ENCODE measurements at places on chromosomes 7 and 10.

DNA sequence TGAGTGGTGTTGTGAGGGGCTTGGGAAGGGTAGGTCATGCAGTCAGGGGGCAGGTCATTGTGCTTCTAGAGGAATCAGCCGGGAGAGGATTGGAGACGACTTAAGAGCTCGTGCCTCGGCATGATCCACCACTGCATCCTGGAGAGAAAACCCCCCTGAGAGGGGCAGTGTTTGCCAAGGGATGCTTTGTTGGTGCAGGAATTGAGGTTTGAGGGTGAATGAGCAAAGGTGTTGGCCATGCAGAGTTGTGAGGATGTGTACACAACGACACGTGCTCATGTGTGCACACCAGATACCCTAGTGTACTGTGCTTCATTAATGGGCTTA is 85.6 kb upstream of the ANLN start:
- DNase-seq: no peak

GRCh38 chr7:28145931-28146330 is 34.7 kb downstream of the JAZF1 start:
- DNase-seq: no peak

DNA sequence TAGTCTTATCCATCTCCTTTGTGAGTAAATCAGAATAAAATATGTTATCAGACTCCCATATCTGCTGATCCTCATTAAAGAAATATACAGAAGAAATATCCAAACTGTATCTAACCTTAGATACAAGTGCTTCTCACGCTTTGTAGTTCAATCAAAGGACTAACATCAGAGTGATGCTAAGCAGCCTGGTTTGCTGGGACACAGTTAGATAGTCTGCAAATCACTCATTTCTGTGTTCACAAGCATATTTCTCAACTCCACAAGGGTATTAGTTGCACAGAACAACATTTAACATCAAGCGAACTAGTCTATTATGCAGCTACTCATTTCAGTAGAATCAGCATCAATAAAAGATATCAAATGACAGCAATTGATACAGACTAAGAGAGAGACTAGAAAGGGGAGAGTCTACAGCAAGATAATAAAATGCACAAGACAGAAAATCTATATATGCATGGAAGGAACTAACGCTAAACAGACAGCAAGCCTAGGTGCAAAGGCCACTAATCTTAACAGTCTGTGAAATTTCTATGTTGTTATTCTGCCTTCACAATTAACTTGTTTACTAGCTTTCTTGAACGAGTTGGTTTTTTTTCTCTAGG is 30.0 kb downstream of the DNAJC12 start:
- DNase-seq: no peak

DNA sequence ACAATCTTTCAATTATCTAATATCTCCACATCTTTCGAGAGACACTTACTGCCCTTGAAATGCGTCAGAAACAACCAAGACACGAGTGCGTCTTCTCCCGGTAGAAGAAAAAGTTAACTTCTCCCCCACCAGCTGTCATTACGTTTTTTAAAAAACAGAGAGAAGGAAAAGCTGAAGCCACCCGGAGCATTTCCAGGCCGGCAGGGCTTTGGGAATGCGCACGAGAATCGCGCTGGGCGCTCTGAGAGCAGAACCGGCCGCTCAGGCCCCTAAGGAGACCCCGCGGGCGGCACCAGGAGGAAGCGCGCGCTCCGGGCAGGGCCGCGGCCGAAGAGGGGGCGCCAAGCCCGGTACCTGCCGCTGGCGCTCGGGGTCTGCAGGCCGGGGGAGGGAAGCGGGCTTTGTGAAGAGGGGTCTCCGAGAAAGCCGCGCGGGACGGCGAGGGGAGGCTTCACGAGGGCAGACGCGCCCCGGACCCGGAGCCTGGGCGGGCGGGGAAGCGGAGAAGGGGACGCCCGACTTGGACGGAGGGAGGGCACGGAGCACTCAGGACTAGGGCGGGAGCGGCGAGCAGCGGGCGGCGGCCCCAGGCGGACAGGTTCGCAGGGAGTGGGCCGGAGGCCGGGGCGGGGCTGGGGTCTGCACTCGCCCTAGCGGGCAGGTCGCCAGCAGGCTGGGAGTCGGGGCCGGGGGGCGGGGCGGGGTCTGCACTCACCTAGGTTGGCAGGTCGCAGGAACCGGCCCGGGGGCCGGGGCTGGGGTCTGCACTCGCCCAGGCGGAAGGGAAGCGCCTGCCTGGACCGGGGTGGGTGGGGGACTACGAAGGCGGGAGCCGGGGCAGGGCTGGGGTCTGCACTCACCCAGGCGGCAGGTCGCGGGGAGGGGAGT is 932 bp downstream of the ESYT2 start:
- DNase-seq: peak; percentile 59
